Karpas-422 (cell line): ENCODE measurements at places on chromosomes 1 and 21. TPM values are rescaled to one million over a fixed set of nuclear protein-coding genes. Genes with fewer than 3 reads are reported as not detected.

MAB21L3 gene
- total RNA-seq: not detected in 2 replicates

PIK3R3 gene
- total RNA-seq: 10.4 and 12.7 TPM in 2 replicates

- H3K36me3 ChIP-seq: no peaks in the 10 kb centered on the region
- no peak for DNase-seq
- H3K4me1 ChIP-seq: no peaks in the 10 kb centered on the region
- H3K27ac ChIP-seq: no peak overlapping the region
- no peak overlapping the region for H3K4me3 ChIP-seq
These were observed 161.9 kb downstream of the MAGI3 start for GRCh38 chr1:113552244-113552643.

DNA sequence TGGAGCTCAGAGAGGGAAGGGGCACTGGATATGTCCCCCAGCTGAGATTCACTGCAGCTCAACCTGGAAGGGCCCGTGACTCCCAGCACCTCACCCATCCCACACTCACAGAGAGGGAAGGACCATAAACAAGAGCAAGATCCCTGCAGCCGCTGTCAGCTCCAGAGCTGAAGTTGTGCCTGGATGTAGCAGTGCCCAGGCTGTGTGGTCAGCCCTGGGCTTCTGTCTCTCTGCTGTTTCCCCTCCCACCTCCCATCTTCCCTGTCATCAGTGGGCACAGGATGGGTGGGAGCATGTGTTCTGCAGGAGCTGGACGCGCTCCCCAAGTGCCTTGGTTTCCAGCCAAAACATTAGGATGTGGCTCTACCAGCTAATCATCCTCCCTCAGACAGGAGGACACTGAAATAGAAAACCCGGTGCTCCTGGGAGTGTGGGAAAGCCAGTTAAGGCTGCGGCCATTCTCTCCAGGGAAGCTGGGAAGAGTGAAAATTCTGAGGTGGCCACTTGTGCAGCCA is 282.7 kb downstream of the NPHP4 start:
- H3K36me3 ChIP-seq: no peaks in the 10 kb centered on the region
- H3K27me3 ChIP-seq: no peaks in the 10 kb centered on the region
- no peaks in the 10 kb centered on the region for H3K4me1 ChIP-seq
- no peak for DNase-seq
- H3K4me3 ChIP-seq: no peak overlapping the region

DNA sequence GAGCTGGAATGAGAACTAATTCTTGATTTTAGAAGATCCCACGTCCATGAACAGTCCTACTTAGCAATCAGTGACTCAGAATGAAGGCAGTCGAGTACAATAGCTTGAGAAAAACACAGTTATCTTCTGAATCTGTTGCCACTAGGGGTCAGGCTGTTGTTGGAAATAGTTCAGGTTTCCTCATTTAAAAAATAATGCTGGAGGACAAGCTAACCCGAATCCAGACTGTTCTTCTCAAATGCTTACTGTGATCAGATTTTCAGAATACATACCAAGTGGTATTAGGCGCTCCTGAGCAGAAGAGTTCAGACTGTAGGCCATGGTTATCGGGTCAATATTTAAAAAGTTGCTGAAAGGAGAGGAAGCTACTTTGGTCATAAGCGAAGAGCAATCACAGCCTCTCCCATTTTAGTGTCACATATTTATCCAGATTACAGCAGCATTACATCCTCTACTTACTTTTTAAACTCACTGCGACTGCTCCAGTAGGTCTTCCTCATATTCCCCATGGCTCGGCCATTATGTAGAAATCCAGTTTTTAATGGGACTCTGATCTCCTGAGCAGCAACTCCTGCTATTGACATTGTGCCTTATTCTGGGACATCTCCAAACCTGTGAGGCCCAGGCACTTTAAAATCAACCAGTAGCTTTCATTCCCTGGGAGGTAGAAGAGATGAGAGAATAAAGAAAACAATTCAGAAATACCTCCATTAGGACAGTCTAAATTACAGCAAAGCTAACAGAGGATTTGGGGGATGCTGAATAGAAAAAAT is 10.9 kb downstream of the ERRFI1 start:
- no peak overlapping the region for H3K27ac ChIP-seq
- peak; percentile 77 for DNase-seq
- H3K27me3 ChIP-seq: no peaks in the 10 kb centered on the region
- no peaks in the 10 kb centered on the region for H3K4me1 ChIP-seq
- no peak overlapping the region for H3K4me3 ChIP-seq
- no peaks in the 10 kb centered on the region for H3K36me3 ChIP-seq

- H3K27me3 ChIP-seq: no peaks in the 10 kb centered on the region
- no peak overlapping the region for H3K27ac ChIP-seq
- H3K4me3 ChIP-seq: no peak overlapping the region
These were observed 22.5 kb downstream of the KIF26B start for GRCh38 chr1:245177071-245177900.

GRCh38 chr1:107342316-107342715 is 201.5 kb downstream of the NTNG1 start:
- no peak overlapping the region for H3K4me3 ChIP-seq
- no peaks in the 10 kb centered on the region for H3K36me3 ChIP-seq
- H3K27me3 ChIP-seq: no peaks in the 10 kb centered on the region
- no peak overlapping the region for H3K27ac ChIP-seq
- H3K4me1 ChIP-seq: no peaks in the 10 kb centered on the region
- DNase-seq: no peak
